ENCODE measurements at places on chromosomes 4 and X.

- no peak for DNase-seq
Measured at GRCh38 chr4:70533211-70533610, 14.8 kb downstream of the AMTN start.

DNA sequence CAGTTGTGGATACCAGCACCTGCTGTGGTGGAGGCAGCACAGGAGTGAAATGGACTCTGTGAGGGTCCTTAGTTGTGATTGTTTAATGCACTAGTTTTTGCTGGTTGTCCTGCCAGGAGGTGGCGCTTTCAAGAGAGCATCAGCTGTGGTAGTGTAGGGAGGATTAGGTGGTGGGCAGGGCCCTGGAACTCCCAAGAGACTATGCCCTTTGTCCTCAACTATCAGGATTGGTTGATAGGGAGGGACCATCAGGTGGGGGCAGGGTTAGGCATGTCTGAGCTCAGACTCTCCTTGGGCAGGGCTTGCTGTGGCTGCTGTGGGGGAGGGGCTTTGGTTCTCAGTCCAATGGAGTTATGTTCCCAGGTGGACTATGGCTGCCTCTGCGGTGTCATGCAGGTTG lies 121.9 kb downstream of the RRAGB start:
- no peak for DNase-seq

GRCh38 chrX:12526306-12526705 lies 264.9 kb upstream of the PRPS2 start:
- DNase-seq, result no peak

GRCh38 chr4:135365065-135365464 lies 1163.5 kb upstream of the PABPC4L start:
- no peak for DNase-seq

DNA sequence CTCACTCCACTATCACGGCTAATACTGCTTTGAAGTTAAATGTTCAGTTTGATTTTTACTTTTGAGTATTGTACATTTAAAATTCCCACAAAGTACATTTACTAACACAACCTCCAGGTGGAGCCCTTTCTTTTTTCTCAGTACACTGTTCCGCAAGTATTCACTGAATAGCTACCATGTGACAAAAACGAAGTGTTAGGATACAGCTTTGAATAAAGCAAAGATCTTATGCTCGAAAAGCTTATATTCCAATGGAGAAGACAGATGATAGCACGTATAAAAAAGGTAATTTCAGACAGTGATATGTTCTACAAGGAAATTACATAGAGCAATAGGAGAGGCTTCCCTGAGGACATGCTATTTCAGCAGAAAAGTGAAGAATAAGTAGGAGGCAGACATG lies 60.7 kb upstream of the ABCG2 start:
- no peak for DNase-seq

DNA sequence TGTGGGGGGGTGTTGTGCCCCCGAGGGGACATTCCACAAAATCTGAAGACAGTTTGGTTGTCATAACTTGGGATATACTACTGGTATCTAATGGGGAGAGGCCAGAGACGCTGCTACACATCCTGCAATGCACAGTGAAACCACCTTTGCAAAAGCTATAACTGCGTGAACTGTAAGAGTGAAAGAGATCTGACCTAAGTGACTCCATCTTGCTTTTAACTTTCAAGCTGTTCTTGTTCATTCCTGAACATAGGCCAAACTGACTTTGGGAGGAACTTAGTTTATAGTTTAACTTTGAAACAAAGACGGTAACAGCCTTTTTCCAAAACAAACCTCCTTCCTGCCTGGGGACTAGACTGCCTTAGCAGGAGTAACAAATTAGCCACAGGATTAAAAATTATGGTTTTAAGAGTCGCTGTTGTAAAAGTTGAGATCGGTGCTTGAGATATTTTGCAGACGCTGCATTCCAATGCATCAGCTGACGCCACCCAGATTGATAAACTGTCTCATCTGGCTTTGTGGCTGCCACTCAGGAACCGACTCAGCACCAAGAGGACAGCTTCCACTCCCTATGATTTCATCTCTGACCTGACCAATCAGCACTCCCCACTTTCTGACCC lies 70.9 kb downstream of the ATXN3L start:
- DNase-seq, result no peak

DNA sequence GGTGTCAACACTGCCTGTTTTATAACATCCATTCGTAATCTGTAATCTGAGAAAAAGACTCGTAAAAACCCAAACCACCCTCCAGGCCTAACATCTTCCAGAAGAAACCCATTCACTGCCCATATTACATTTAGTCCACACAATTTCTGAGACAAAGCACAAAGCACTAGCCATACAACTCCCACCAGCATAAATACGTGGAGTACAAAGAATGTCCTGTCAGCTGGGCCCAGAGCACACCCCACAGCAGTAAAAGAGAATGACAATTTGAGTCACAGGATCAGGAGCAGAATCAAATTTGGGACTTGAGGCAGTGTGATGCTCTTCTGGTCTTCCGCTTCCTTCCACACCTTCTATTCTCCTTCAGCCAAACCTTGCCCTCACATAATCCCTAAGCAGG lies 6.8 kb downstream of the MECP2 start:
- no peak for DNase-seq

DNA sequence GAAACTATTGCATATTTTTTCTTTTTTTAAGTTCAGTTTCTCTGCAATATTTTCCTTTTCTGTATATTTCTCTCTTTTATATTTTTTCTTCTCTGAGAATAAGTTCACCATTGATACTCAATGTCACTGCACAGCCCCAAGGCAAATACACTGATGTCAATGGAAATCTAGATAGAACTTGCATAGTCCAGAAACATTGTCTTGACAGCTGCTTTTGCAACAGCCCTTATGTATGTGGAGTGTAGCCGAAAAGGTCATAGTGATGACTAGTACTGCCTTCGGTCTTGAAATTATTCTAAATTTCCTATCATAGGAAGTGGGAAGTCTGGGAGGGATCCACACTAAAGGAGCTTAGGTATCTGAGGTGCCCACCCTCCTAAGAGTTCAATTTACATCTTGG lies 150.0 kb downstream of the SPOCK3 start:
- DNase-seq, result no peak

DNA sequence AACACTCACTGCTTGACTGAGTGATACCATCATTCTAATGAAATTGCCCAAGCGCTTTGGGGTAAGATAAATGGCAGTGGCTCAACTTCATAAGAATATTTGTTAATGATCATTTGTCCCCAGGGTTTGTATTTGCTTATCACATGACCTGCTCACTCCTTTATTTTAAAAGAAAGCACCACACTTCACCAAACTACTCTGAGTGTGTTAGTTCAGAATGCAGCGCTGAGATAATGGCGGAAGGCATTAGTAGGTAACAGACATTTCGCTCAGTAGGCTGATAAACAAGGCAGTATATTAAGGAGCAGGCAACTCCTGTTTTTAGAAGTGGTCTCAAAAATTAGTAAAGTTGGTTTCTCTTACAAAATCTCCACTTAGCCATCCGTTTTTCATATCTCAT lies 1.6 kb downstream of the SNX25 start:
- DNase-seq, result no peak

- DNase-seq, result no peak
Measured at GRCh38 chrX:9151772-9152307, 117.9 kb upstream of the FAM9B start.

DNA sequence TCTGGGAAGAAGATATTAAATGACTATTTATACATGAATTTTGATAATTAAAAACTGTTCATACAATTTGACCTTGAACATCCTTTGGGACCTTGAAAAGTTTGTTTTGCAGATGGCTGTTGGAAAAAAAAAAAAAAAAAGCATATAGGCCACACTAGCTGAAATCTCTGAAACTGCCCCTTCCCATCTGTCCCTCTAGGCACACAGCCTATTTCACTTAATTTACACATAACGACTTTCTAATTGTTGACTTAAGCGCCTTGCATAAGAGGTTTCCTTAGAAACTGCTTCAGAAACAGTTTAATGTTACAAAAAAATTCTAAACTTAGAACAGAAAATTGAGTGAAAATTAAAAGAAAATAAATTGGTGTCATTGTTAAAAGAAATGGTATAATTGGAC lies 131.0 kb downstream of the COX18 start:
- no peak for DNase-seq

DNA sequence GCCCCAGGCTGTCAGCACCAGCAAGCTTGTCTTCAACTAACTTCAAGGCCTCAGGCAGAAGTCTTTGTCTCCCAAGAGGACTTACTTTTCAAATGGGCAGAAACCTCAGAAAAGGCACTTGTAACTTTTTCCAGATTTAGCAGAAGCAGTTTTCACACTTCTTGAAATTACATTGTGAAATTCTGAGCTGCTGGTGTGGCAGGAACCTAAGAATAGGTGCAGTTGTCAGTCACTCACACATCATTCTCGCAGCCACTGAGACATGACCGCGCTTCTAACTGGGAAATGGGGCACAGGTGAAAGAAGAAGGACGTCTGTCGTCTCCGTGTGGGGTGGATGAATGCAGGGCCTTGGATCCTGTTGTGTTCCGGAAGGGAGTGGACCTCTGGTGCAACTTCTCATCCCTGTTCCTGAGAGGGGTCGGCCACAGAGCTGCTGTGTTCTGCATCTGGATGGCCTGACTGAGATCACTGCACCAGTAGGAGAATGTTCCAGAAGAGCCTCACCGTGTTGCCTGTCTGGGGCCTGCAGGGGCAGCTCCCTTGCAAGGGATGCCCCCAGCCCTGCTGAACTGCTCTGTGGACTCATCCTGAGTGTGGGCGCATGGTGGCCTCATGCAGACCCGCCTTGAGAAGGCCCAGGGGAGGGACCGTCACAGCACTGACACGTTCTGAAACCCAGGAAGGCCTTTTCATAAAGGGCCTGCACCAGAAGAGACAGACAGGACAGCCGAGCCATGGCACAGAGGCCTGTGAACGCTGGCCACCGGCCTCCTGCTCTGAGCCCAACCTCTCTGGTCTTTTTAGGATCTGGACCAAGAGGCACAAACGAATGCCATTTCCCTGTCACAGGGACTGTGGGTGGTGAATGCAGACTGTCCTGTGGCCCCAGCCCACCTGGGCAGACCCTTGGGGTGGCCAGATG lies 18.7 kb downstream of the NAT8L start:
- no peak for DNase-seq

DNA sequence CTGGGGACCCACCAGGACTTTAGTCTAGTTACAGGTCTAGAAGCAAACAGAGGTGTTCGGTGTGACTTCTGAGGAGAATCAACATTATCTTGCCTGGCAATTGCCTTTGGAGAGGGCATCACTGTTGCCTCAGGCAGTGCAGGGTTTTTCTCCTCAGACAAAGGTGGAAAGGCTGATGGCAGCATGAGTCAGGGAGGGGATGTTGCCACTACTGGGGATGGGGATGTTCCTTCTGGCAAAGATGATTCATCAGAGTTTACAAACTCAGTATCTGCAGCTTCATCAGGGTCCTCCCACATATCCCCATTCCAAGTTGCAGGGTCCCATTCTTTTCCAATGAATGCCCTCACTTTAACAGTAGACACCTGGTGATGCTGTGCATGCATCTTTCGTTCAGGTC lies 91.3 kb upstream of the GALNTL6 start:
- DNase-seq, result no peak

- DNase-seq, result no peak
Measured at GRCh38 chr4:59666645-59667044, 1533.5 kb upstream of the ADGRL3 start.

DNA sequence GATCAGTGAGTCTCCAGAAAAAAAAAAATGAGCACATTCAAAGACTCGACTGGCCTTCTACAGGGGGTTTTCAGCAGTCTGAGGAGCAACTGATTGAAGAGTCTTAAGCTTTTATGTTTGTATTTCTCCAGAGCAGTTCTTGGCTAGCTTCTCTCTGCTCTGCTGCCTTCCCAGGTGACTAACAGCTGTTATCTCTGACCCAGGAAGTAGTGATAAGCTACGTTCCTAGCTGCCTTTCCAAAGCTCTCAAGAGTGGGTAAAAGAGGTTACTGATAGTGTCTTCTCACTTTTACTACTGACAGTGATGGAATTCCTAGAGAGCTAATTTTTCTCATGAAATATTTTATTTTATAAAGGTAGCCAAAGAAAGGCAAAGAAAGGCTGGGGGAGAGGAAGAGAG lies 66.6 kb downstream of the ENOX2 start:
- no peak for DNase-seq

- DNase-seq, result peak; percentile 68
Measured at GRCh38 chrX:102515975-102516941, at the start of gene TMSB15A. Gene TMSB15A, minus strand, starts transcription at chrX:102516739.

GRCh38 chr4:144410230-144410783 lies 235.6 kb upstream of the HHIP start:
- no peak for DNase-seq

GRCh38 chr4:752196-752861 lies 46.7 kb downstream of the PCGF3 start:
- no peak for DNase-seq

- DNase-seq, result no peak
Measured at GRCh38 chr4:102789317-102789717, 28.5 kb upstream of the MANBA start.

- DNase-seq, result no peak
Measured at GRCh38 chrX:105265093-105265492, 44.6 kb upstream of the TEX13A start.
